ENCODE measurements at places on chromosomes 1 and 21. TPM values are rescaled to one million over a fixed set of nuclear protein-coding genes. Genes with fewer than 3 reads are reported as not detected.

DNA sequence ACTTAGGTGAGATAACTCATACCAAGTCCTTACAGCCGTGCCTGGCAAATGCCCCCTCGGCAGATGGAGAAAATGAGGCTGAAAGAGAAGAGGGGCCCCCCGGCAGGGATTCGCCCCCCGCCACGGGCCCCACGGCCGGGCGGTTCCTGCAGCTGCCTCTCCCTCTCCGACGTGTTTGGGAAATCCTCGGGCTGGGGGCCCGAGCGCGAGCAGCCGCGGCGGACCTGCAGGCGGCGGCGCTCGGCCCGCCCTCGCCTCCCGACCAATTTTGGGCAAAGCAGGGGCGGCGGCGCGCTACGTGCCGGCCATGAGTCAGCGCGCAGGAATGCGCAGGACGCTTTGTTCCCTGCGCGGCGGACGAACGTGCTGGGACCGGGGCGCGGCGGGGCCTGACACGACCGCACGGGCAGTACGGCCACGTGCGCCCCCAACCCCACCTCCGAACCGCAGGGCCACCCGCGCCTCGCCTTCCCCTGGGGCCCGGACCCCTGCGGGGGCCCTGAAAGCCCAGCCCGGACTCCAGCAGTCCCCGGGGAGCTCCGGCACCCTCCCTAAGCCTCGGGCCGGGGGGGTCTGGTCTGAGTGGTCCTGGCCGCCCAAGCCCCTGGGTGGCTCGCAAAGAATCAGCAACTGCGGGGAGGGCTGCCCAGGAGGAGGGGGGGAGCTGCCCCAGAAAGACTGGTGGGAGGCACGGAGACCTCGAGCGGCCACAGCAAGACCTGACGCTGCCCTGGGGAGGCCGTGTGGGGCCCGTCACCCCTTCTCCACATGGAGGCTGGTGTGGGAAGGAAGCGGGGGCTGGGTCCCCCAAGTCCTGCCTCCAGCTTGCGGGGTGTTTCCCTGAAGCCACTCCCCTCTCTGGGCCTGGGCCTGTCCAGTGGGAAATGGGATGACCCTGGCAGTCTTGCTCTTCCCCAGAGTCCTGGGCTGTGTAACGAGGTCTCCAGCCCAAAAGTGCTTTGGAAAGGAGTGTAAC lies 11.9 kb upstream of the EDN2 start:
- DNase-seq: no peak

DNA sequence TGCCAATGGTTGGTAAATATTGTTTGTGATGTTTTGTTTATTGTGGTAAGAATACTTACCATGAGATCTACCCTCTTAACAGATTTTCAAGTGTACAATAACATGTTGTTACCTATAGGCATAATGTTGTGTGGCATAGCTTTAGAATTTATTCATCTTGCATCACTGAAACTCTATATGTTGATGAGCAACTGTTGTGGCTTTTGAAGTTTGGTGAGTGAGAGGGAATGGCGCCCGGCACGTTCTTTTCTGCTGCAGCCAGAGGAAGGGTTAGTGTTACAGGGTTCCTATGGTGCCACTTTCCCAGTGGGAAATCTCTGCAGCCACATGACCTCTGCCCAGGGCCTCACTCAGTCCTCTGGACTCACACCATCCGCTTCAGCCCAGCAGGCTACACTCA lies 342.5 kb upstream of the ADGRL2 start:
- DNase-seq: no peak

GRCh38 chr21:31173881-31174555 lies 135.7 kb upstream of the KRTAP19-8 start:
- DNase-seq: no peak

The RSPH1 gene
- polyA plus RNA-seq: 13.4 TPM

DNA sequence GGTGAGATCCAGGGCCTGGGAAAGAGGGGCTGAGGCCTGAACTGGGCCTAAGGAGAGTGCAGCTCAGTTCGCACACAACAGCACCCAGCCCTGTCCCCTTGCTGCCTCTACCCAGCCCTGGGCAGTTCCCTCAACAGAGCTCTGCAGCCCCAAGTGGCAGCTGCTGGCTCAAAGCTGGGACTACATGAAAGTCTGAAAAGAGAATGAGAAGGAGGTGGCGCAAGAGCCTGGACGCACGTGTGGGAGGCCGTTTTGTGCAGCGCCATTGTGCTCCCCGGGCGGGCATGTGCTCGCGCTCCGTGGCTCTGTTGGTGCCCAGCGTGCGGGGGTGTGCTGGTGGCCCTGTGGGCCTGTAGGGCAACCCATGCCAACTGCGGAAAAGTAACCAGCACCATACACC lies 10.3 kb downstream of the GPR37L1 start:
- no peak for DNase-seq

DNA sequence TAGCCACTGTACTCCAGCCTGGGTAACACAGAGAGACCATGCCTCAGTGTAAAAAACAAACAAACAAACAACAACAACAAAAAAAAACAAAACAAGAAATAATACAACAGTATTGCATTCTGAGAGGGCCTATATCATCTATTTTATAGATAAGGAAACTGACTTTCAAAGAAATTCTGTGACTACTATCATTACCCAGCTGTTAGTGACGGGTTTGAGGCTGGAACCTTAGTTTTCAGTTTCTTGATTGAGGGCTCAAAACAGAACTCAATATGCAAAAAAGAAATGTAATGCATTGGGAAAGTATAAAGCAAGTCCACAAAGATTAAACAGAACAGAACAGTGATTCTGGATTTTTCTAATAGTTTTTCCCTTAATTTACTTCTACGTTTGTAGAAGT lies 149.4 kb downstream of the NFIA start:
- no peak for DNase-seq

GRCh38 chr1:151259351-151259750 lies 4.8 kb downstream of the PSMD4 start:
- DNase-seq: no peak

The NPPB gene
- not detected for polyA plus RNA-seq

DNA sequence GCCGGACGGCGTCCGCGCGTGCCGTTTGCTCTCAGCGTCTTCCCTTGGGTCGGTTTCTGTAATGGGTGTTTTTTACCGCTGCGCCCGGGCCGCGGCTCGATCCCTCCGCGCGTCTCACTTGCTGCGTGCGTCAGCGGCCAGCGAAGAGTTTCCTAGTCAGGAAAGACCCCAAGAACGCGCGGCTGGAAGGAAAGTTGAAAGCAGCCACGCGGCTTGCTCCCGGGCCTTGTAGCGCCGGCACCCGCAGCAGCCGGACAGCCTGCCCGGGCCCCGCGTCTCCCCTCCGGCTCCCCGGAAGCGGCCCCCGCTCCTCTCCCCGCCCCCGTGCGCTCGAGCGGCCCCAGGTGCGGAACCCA lies 159.8 kb downstream of the RUNX1 start:
- no peak for DNase-seq

DNA sequence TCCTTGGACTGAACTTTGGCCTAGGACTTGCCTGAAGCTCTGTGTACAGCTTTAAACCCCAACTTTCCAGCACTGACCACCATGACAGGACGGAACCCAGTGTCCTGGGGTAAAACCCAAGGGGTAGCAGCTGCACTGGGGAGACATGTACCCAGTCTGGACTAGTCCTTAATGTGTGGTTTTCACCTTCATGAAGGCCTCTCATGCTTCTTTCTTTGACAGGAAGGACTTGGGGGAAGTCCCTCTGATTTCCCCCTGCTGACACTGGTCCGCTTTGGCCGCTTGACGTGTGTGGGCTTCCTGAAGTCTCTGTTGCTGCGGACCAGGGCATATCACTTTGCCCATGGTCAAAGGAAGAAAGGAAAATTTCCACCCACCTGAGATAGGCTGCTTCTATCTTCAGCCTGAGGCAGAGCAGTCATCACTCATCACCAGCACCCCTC lies 66.3 kb upstream of the PRDX6 start:
- no peak for DNase-seq

The KRTAP11-1 gene
- not detected for polyA plus RNA-seq

GRCh38 chr1:17118268-17118667 lies 983 bp downstream of the PADI2 start:
- DNase-seq: no peak

- DNase-seq: no peak
These were observed 44.9 kb upstream of the BARHL2 start for GRCh38 chr1:90761781-90762589.

GRCh38 chr1:183331091-183331742 lies 87.0 kb downstream of the NMNAT2 start:
- no peak for DNase-seq

The PMF1 gene
- polyA plus RNA-seq: 85.7 TPM

DNA sequence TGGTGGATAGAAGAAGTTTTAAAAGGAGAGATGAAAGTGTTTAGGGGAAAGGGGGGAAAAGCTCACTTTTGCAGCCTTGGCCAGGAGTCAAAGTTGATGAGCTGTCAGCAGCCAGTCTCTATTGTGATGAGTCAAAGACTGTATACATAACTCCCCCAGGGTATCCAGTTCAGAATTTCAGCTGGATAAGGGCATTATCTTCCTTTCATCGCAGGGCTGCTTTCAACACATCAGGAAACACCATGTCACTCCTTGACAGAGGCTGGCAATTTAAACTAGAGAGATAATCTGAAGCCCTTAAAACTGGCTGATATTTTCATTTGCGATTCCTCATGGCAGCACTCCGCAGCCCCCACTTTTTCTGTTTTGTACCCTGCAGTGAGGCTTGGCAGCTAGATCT lies 328.5 kb downstream of the TBX15 start:
- no peak for DNase-seq

- no peak for DNase-seq
These were observed 16.5 kb downstream of the TRIT1 start for GRCh38 chr1:39866767-39867166.

The ST3GAL3 gene
- polyA plus RNA-seq: 21.5 TPM

All from right renal pelvis (tissue), 4 donors.